ENCODE measurements at places on chromosomes 5 and 9. TPM values are rescaled to one million over a fixed set of nuclear protein-coding genes. Genes with fewer than 3 reads are reported as not detected.

The TNC gene
- 53.8 TPM for total RNA-seq

GRCh38 chr5:140595538-140596300, 31.1 kb downstream of the SLC35A4 start:
- DNase-seq, result peak; percentile 83

DNA sequence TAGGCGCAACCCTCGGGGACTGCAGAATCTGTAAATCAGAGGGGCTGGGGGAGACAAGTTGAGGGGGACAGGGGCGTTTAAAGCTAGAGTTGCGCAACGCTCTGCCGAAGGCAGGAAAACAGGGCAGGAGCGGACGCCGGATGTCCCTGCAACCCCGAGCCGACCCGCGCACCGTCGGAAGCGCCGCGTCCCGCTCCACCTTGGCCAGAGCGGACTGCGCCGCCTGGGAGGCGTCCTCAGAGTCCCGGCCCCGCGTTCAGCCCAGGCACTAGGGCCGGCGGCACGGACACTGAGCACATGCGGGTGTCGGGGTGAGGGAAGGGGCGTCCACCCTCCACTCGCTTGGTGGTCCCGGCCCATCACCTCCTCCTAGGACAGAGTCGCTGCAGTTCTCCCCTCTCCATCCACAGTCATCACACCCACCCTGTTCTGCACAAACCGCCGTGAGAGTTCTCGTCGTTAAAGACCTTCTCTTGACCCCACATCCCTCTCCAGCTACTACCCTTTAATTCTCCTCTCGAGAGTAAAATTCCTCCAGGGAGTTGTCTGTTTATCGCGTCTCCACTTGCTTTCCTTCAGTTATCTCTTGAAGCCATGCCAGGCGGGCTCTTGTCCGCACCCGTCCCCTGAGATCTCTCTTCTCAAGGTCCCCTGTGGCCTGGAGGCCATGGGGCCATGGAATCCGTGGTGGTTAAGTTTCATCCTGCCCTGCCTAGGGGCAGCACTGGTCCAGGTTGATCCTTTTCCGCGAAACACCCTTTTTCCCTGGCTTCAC, 796 bp upstream of the PDLIM7 start:
- DNase-seq, result no peak

The NMUR2 gene
- not detected for total RNA-seq

GRCh38 chr9:137971477-137972138, 94.0 kb downstream of the CACNA1B start:
- no peak for DNase-seq

DNA sequence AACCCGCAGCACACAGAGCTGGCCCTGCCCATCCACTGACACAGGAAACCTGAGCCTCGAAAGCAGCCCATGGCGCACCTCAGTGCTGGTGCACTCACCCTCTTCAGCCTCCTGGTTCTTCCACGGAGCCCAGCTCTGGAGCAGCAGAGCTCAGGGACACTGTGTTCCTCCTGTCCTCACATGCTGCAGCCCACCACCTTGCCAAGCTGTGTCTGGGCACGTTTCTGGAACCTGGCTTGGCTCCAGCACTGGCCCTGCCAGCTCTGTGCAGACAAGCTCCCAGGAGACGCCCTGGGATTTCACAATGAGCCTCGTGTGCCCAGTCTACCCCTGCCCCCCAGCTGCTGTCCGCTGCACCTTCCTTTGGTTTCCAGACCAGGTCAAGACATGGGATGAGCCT, 119.5 kb downstream of the SYK start:
- peak; percentile 78 for DNase-seq

- no peak for DNase-seq
Measured at GRCh38 chr9:73689051-73689870, 537.6 kb downstream of the ANXA1 start.

The WNT8A gene
- total RNA-seq, result not detected

GRCh38 chr5:124512952-124513632, 233.3 kb downstream of the ZNF608 start:
- DNase-seq, result no peak

DNA sequence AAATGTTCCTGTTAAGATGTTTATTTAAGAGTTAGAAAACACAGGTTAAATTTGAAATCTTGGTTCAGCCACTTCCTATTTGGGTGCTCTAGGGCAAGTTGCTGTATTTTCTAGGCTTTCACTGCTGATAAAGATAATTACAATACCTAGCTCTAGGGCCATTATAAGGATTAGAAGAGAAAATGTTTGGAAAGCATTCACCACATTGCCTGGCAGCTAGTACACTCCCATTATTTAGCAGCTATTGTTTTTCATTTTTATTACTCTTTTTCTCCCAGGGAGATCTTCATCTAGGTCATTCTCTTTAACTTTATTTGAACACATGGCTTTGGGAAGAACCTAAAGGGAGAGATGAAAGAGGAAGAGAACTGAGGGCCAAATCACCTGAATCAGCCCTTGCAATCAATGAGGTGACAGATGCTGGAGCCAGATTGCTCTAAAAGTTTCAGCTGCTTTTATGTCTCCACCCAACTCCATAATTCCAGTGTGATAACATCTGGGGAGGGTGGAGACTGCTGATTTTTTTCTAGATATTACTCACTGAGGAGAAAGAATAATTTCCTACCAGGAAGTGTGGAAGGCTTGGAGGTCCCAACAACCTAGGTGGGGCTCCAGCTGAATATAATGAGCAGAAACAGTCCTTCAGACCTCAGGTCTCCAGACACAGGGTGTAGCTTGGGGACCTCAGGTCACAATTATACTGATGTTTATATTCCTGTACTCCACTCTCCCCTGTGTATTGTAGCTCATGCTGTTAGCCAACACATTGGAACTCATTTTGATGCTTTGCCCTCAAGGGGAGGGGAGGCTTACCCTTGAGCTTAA, 640.0 kb downstream of the RAB3C start:
- no peak for DNase-seq

Measured in adrenal gland (tissue), 19 donors.